ENCODE measurements at places on chromosomes 11 and 22.

DNA sequence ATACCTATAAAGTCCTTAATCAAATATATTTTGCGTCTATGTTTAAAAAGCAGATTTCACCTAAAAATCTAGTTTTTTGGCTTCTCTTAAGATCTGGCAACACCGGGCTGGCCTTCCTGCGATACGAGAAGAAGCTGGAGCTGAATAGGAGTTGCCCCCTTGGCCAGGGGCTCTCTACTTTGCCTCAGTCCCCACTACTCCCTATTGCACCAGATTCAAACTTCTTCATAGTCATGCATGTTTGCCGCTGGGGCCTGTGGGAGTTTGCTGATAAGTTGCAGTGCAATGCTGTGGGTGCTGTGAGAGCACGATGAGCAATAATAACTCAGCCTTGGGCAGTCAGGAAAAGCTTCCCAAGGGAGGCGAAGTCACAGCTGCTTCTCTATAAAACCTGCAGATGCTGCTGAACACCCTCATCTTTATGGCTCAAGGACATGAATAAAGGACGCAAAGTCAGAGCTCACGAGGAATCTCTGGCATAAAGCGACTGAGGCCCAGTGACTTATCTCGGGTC, 15.2 kb upstream of the EIF3D start:
- no peak overlapping the region for H3K4me3 ChIP-seq
- no peaks in the 10 kb centered on the region for H3K27me3 ChIP-seq
- no peaks in the 10 kb centered on the region for H3K4me1 ChIP-seq
- no peak for DNase-seq

- H3K4me1 ChIP-seq = no peaks in the 10 kb centered on the region
- DNase-seq = no peak
- no peaks in the 10 kb centered on the region for H3K27me3 ChIP-seq
- H3K27ac ChIP-seq = no peak overlapping the region
Measured at GRCh38 chr11:36251823-36252222, 37.4 kb downstream of the COMMD9 start.

DNA sequence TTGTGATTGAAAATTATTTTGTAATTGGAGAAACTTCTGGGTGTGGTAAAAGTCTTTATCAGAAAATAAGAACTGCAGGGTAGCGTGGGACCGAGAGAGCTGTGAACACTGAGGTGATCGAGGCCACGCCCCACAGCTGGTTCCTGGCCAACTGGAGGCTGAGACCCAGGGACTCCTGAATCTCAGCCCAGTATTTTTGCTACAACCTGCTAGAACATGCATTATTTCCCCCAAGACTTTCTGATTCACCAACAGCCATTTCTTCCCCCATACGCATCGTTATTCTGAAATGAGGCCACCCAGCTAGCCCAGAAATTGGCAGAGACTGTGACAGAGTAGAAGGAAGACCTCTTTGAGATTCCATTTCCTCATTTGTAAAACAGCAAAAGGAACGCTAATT, 3.4 kb upstream of the FGF19 start:
- no peak overlapping the region for H3K4me3 ChIP-seq
- H3K27me3 ChIP-seq = peaks cover 25% of the 10 kb centered on the region
- no peaks in the 10 kb centered on the region for H3K36me3 ChIP-seq

- H3K4me1 ChIP-seq = no peaks in the 10 kb centered on the region
- H3K36me3 ChIP-seq = no peaks in the 10 kb centered on the region
- H3K27ac ChIP-seq = no peak overlapping the region
- H3K27me3 ChIP-seq = no peaks in the 10 kb centered on the region
- H3K4me3 ChIP-seq = no peak overlapping the region
Measured at GRCh38 chr11:65157336-65157735, 12.7 kb upstream of the SPDYC start.

- no peak for DNase-seq
- H3K27me3 ChIP-seq = no peaks in the 10 kb centered on the region
- no peaks in the 10 kb centered on the region for H3K4me1 ChIP-seq
- H3K27ac ChIP-seq = no peak overlapping the region
Measured at GRCh38 chr11:24932110-24933000, 435.5 kb downstream of the LUZP2 start.

GRCh38 chr22:35568751-35569739, 28.4 kb downstream of the RASD2 start:
- no peak overlapping the region for H3K27ac ChIP-seq
- no peaks in the 10 kb centered on the region for H3K4me1 ChIP-seq
- no peaks in the 10 kb centered on the region for H3K27me3 ChIP-seq
- DNase-seq = no peak
- H3K4me3 ChIP-seq = no peak overlapping the region

DNA sequence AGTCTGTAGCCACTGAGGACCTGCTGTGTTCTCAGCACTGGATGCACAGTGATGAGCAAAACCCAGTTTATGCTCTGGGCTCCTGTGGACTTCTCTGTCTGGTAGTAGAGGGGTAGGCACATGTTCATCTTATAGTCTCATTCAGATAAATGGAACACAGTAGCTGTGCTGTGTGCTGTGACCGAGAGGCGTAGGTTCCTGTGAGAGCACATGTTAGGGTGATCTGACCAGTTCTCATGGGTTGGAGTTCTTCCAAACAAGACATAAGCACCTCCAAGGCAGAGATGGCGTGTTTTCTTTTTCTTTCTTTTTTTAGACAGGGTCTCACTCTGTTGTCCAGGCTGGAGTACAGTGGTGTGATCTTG, 154.8 kb upstream of the RASSF10 start:
- no peak overlapping the region for H3K4me3 ChIP-seq
- no peaks in the 10 kb centered on the region for H3K36me3 ChIP-seq
- no peak for DNase-seq
- H3K27me3 ChIP-seq = peaks cover 4% of the 10 kb centered on the region
- no peak overlapping the region for H3K27ac ChIP-seq
